ENCODE measurements at places on chromosomes 2 and 18. TPM values are rescaled to one million over a fixed set of nuclear protein-coding genes. Genes with fewer than 3 reads are reported as not detected.

EGR4 gene
- total RNA-seq: 0.15 TPM

DLX1 gene
- total RNA-seq: not detected

ACTG2 gene
- total RNA-seq: not detected

TSPYL6 gene
- not detected for total RNA-seq
